ENCODE measurements at places on chromosomes 1 and 21.

DNA sequence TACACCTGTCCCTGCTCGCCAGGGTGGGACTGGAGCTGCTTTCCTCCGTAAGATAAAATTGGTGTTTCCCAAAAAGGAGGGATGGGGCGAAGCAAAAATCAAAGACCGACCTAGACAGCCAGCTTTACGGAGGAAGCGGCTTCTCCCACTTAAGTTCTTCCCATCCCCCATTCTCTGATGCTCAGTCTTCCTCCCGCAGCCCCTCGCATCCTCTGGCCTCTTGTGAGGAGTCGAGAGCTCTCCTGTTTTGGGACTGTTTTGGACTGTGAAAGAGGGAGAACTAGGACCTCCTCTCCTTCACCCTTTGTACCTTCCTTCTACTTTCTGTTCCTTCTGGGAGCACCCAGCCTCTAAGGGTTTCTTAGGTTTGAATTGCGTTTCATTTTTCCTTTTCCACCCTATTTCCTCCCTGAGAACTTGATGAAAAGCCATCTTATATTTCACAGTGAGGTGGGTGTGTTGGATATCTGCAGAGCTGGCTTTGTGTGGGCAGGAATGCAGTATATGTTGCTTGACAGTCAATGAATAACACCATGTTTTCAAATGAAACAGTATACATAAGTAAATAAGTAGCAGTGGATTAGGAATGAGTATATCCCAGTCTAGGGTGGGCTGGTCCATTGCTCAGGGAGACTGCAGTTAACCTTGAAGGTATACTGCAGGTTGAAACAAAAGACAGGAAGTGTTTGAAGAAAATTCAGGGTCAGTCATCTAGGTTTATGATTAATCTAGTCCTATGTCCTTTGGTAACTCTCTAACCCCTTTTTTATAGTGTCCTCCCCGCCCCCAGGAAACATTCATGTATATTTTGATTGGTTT is 848 bp downstream of the CTTNBP2NL start:
- no peak for DNase-seq

DNA sequence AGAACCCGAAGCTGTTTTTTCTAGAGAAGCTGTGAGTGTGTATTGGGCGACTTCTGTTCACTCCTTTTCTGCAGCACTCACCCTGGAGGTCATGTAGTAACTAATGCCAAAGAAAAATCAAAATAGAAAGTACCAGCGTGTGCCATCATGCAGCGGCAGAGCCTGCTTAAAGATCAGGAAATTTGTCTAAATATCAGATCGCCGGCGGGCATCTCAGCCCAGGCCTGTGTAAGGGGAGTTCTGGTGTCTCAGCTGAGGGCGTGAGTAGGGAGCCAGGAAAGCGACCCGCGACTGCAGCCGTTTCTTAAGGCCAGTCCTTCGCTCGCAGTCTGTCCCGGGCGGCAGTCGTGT is 768 bp downstream of the EDARADD start:
- DNase-seq, result peak; percentile 17

DNA sequence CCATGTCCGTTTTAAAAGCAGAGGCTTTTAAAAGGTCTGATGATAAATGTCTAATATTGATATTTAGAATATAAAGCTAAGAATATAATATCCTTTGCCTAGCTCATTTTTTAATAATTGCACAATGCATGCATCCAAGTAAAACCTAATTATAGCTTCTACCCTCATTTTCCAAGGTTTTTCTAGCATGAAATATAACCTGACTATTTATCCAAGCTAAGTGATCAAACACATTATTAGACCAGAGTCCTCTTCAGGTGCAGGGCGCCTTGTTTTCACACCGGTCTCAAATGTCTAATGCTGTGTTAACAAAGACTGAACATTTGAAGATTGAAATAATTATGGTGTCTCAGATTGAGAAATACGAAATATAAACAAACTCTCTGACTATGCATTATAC is 648.9 kb upstream of the CXADR start:
- DNase-seq, result no peak

- peak; percentile 12 for DNase-seq
Observed at GRCh38 chr1:69290291-69290690, 277.4 kb upstream of the LRRC7 start.

GRCh38 chr1:205061665-205062069 is 18.7 kb downstream of the CNTN2 start:
- DNase-seq, result peak; percentile 63

GRCh38 chr1:10737651-10738050 is 58.8 kb downstream of the CASZ1 start:
- no peak for DNase-seq

- no peak for DNase-seq
Observed at GRCh38 chr1:59421232-59421920, 124.5 kb downstream of the FGGY start.

DNA sequence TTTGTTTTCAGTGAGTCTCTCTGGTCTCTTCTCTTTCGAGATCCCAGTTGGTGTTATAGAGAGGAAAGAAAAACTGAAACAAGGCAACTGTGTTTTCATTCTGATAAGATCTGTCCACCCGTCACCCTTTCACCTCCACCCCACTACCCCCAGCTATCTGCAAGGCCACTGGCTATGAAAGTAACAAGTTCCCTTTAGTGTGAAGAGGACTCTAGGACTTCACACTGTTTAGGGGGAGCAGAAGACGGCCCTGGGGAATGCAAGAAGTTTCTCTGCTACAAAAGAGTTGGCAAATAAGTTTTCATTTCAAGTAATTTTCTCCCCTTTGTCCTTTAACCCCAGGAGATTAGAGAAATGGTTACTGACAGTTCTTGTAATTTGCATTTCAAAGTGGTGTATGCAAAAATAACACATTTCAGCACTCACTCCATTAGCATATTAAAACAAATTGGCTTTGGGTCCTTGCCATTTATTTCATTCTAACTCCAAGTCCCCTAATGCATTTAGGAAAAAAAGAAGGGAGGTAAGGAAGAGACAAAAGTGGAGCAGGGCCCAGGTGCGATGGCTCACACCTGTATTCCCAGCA is 79.6 kb upstream of the PPM1J start:
- DNase-seq, result no peak

- DNase-seq, result no peak
Observed at GRCh38 chr21:42472521-42472920, 23.5 kb downstream of the RSPH1 start.

GRCh38 chr1:65209005-65209885 is 61.2 kb downstream of the AK4 start:
- DNase-seq, result peak; percentile 38

DNA sequence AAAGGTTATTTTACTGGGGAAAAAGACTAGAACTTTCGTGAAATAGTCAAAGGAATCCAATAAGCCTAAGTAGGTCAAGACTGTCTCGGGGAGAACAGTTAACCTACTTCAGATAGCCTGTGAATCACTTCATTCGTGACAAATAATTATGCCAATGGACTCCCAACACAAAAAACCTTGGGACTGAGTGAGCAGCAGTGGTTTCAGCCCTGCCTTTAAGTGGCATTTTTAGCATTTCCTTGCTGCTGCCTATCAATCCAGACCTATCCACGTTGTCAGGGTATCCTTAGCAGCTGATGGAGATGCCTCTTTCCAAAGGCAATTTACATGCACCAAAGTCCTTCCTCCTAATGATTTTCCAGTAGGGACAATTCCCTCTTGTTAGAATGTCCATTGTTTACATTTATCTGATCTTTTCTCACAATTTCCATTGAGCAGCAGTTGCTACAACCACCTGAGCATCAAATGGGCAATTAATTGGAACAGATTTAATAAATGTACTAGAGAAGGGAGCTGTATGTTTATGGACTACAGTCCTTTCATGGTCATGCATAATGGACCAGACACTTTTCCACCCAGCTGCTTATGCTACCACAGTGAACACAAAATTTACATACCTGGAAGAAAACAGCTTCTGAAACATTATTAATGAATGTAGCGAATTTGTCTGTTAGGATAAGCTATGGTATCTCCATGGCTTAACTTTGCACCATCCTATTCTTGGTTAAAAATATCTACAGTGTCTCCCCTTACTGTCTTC is 75.8 kb downstream of the TM2D1 start:
- no peak for DNase-seq

DNA sequence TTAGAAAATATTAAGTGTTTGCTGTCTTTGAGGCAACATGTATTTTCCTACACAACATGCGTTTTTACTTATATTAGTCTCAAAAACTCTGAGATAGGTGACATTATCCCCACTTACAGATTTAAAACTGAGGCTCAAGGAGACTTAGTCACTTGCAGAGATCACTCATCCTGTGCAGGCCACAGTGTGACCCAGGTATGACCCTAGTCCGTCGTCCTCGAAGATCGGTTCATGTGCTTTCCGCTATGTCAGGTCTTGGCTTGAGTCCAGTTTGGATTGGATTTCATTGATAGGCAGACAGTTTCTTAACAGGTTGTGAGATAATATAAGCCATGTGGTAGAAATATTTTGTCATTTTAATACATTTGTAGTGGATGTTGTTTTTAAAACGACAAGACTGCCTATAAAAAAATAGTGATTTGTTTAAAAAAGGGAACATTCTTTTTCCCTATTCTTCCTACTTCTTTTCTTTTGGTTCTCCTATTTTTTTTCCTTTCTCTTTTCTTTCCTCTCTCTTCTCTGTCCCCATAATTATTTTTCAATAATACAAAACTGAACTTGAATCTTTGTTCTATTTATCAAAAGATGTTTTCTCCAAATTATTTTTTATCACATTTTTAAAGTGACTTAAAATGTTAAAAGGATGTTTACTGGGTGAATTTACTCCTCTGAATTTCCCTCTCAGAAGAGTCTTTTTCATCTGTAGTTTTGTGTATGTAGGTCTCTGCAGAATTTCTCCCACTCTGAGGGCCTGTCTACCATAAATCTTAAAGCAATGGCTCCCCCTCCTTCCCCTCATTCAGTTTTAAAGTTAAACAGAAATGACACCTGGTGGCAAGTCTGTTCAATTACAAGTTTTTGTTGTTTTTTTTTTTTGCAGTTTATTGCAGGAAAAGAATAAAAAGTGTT is 81.8 kb downstream of the PHTF1 start:
- DNase-seq, result peak; percentile 42

DNA sequence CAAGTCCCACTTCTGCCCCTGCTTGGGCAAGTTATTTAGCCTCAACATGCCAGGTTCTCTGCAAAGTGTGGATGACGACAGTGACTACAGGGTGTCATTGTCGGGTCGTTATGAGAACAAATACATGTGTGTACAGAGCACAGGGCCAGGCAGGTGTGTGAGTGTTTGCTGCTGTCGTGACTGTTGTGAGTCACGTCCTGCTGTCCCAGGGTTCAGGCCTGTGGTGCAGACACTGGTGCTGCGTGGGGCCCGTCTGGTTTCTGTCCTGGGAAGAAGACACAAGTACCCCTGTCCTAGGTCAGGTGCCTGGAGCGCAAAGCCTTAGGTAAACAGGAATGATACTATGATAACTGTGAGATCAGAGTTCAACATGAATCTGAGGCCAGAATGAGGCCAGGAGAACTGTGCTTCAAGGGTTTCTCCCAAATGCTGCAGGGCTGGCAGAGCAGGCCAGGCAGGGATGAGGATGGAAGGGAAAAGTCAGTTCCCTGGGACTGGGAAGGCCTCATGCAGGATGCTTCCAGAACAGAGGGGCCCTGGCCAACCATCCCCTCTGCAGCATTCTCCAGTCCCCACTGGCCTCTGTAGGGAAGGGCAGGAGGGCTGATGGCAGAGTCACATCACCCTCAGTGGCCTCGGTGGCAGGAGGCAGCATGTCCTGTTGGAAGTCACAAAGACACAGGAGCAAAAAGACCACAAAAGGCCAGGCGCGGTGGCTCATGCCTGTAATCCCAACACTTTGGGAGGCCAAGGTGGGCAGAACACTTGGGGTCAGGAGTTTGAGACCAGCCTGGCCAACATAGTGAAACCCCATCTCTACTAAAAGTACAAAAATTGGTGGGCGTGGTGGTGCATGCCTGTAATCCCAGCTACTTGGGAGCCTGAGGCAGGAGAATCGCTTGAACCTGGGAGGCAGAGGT is 15.7 kb downstream of the GPR157 start:
- no peak for DNase-seq

DNA sequence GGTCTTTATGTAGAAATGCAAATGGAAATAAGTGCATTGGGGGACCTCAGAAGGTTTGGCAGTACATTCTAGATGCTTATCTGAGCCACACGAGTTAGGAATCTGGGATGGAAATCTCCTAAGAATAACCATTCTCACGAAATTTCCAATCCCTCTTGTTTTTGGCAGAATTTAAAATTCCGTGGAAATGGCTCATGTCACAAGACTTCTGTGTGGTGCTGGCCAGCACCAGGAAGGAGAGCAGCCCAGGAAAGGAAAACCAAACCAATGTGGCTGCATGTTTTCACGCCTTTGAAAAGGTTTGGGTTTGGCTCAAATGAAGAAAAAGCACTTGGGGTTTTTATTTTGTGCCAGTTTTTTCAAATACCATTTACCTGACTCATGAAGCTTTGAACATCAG is 80.1 kb upstream of the KCNK2 start:
- DNase-seq, result peak; percentile 96

DNA sequence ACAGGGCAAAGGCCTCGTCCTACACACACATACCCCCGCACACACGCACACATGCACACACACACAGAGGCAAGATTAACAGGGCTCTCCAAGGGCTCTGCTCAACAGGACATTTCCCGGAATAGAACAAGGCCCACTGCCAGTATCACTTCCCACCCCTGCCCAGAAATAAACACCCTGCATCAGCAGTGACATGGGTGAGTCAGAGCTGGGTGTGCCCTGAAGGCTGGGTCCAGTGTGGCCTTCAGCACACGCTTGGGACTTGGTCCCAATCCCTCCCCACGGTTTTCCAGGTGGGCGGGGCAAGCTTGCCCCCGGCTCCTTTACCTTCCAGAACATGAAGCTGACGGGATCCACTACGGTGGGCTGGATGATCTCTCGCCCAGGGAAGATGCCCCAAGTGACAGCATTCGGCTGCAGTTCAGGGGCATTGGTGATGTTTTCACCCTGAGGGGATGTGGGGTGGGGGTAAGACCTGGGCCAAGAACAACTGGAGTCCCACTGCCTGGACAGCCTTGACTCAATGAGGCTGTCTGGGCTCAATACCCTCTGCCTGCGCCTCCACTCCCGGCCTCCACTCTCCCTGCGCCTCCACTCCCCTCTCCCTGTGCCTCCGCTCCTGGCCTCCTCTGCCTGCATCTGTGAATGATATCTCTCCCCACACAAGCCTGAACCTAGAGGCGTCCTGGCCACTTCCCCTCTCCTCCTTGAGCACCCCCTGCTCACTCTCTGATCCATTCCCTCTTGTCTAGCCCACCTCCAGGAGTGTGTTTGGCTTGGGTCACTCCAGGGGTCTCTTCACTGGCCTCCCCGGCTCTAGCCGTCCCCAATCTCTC is 14.7 kb downstream of the MTHFR start:
- peak; percentile 98 for DNase-seq

- DNase-seq, result peak; percentile 51
Observed at GRCh38 chr1:226634166-226634588, 85.6 kb downstream of the STUM start.

- DNase-seq, result no peak
Observed at GRCh38 chr1:164524810-164525209, 34.2 kb upstream of the PBX1 start.

Measured in fibroblast of gingiva (primary cell).